A549 treated with Hydrocortisone at 1 μM for 4 hours (cell line): ENCODE measurements at places on chromosomes 3 and 15. TPM values are rescaled to one million over a fixed set of nuclear protein-coding genes. Genes with fewer than 3 reads are reported as not detected.

Gene TAGLN3
- not detected in 5 replicates for total RNA-seq

Gene FGF7
- total RNA-seq: not detected in 5 replicates

Gene LRRC28
- total RNA-seq: 12.9 to 15.9 TPM (median 13.9 TPM) in 5 replicates

Gene TGM4
- 0.12 to 0.30 TPM (median 0.16 TPM) in 5 replicates for total RNA-seq

Gene CFAP20DC
- total RNA-seq: 2.1 to 2.7 TPM (median 2.2 TPM) in 5 replicates

Gene C15orf62
- total RNA-seq: 0.06 to 0.13 TPM (median 0.10 TPM) in 3 of 5 replicates, not detected in the others

Gene CRYGS
- total RNA-seq: 0.38 to 0.89 TPM (median 0.78 TPM) in 5 replicates

Gene MFSD1
- 40.9 to 53.1 TPM (median 44.1 TPM) in 5 replicates for total RNA-seq

Gene NEK10
- total RNA-seq: 0.59 to 1.2 TPM (median 0.67 TPM) in 5 replicates

Gene GUCA1C
- total RNA-seq: not detected in 5 replicates

Gene RASL12
- total RNA-seq: 0.07 to 0.16 TPM (median 0.15 TPM) in 5 replicates

Gene GOLGA8H
- 1.9 to 3.9 TPM (median 2.8 TPM) in 5 replicates for total RNA-seq

Gene A4GNT
- not detected in 5 replicates for total RNA-seq

Gene METTL6
- total RNA-seq: 24.8 to 35.2 TPM (median 28.5 TPM) in 5 replicates

Gene HSPBAP1
- total RNA-seq: 4.9 to 5.8 TPM (median 5.1 TPM) in 5 replicates

Gene C3orf85
- total RNA-seq: not detected in 5 replicates

Gene SAMMSON
- total RNA-seq: not detected in 5 replicates

Gene TTLL13
- total RNA-seq: 0.03 to 0.18 TPM (median 0.14 TPM) in 5 replicates

Gene BOC
- 5.0 to 5.7 TPM (median 5.3 TPM) in 5 replicates for total RNA-seq

Gene TM4SF4
- 26.3 to 42.5 TPM (median 36.9 TPM) in 5 replicates for total RNA-seq

Gene VGLL3
- 5.2 to 12.1 TPM (median 8.7 TPM) in 5 replicates for total RNA-seq

Gene TM6SF1
- 0.07 to 0.15 TPM (median 0.07 TPM) in 4 of 5 replicates, not detected in the other for total RNA-seq

Gene BCL2A1
- 9.5 to 12.8 TPM (median 10.3 TPM) in 5 replicates for total RNA-seq

Gene ZNF860
- total RNA-seq: 1.1 to 1.6 TPM (median 1.4 TPM) in 5 replicates

Gene PLSCR5
- not detected in 5 replicates for total RNA-seq
